ENCODE measurements at places on chromosomes 3 and 15. TPM values are rescaled to one million over a fixed set of nuclear protein-coding genes. Genes with fewer than 3 reads are reported as not detected.

Gene GOLGA8H
- total RNA-seq: 0.24 TPM

Gene IGSF10
- total RNA-seq: 0.15 TPM

Gene RTP4
- not detected for total RNA-seq

Gene GALNT15
- 0.09 TPM for total RNA-seq

Gene MAP1A
- total RNA-seq: 4.0 TPM

Gene TRAT1
- not detected for total RNA-seq

Gene FANCD2
- total RNA-seq: 85.0 TPM

Gene ACP3
- not detected for total RNA-seq

- DNase-seq: no peak
Observed at GRCh38 chr3:119376758-119377157, 82.6 kb downstream of the ARHGAP31 start.

DNA sequence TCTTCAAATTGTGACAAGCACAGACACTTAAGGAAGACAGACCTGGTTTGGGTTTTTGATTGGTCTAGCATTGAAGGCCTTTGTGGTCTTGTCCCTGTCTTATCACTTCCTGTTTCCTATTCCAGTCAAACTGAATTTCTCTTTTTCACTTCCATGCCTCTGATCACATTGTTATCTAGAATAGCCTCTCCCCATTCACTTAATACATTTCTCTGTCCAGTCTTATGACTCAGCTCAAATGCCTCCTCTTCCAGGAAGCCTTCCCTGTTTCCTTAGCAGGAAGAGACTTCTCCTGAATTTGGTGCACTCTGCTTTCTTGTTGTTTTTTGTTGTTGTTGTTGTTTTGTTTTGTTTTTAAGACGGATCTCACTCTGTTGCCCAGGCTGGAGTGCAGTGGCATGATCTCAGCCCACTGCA, 45.5 kb downstream of the LIMD1 start:
- no peak for DNase-seq

DNA sequence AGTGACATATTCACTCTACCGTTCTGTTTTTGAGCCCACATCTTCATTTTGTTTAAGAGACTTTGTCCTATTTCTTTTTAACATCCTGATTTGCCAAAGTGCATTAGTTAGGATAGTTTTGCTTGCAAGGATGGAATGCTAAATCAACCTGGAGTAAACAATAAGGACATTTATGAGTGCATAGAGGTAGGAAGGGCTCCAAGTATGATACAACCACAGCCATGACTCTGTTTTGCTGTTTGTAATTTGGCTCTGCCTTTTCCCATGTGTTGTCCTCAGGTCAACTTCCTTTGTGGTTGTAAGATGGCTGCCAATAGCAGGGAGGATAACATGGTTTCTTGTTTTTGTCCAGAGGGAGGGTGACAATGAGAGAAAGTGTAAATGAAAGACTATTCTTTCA, 66.4 kb upstream of the GOLIM4 start:
- DNase-seq: no peak

GRCh38 chr15:89342840-89343239, 8.2 kb upstream of the POLG start:
- DNase-seq: no peak

DNA sequence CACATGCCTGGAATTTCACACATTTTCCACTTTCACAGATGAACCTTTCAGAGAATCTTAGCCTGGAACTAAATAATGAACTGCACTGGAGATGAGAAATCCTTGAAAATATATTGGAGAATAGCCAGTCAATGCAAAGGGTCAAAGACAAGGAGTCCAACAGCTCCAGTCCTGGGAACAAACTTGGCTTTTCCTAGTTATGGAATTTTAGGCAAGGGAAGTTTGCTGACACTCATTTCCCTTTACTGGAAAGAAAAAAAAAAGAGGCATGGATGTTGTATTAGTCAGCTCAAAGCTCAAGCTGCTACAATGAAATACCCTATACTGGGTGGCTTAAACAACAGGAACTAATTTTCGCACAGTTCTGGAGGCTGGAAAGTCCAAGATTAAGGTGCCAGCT, 690.8 kb upstream of the ARPP21 start:
- DNase-seq: no peak

DNA sequence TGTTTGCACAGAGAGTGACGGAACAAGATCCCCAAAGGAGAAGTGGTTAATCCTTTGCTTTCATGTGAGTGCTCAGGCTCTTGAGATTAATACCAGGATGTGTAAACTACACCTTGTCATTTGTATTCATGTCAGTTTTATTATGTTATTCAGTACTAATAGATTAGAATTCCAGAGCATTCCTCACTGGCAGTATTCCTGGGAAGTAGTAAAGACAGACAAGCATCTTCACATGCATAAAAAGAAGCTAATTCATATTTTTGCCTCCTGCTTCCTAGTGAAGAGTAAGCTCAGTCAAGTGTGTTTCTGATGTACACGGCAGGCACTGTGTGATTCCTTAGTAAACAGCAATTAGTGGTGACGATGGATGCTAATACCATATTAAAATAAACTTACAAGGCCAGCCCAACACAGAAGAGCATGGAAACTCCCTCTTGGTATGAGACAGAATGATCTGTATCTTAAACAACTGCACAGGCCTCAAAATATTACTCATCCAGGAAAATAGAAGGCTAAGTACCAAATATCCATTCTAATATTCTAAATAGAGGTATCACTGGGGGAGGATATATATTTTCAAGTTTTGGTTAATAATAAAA, 336.8 kb upstream of the MCTP2 start:
- DNase-seq: no peak

Data from neural progenitor cell (in vitro differentiated cells).